Cardiac muscle cell (in vitro differentiated cells and primary cell): ENCODE measurements at places on chromosomes 16 and 17.

DNA sequence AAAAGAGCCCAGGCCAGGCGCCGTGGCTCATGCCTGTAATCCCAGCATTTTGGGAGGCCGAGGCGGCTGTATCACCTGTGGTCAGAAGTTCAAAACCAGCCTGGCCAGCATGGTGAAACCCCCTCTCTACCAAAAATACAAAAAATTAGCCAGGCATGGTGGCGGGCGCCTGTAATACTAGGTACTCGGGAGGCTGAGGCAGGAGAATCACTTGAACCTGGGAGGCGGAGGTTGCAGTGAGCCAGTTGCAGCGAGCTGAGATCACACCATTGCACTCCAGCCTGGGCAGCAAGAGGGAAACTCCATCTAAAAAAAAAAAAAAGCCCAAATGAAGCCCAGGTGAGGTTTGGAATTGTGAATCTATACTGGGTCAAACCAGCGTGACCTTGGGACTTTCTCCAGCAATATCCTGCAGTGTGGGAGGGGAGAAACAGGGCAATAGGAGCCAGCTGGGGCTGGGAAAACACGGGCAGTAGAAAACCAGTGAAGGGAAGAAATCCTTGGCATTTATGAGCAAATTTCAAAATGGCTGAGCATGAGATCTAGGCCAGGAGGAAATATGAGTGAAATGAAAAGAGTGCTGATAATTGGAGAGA, 8.2 kb upstream of the DHX8 start:
- no peak for DNase-seq

DNA sequence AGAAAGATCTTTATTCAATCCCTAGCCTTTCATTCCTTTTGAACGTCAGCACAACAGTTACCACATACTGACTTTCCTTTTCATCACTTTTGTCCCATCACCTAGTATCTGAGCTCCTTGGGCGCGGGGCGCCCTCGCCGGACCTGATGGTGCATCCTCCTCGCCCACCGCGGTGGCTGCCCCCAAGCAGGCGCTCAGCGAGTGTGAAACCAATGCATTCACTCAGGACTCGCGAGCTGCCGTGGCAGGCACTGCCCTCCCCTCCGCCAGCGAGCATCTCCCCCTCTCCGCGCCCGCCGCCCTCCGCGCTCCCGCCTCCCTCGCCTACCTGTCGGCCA, 756 bp downstream of the KLHL11 start:
- DNase-seq, result no peak

- no peak for DNase-seq
Observed at GRCh38 chr17:50513495-50513894, 5.3 kb downstream of the MYCBPAP start.

DNA sequence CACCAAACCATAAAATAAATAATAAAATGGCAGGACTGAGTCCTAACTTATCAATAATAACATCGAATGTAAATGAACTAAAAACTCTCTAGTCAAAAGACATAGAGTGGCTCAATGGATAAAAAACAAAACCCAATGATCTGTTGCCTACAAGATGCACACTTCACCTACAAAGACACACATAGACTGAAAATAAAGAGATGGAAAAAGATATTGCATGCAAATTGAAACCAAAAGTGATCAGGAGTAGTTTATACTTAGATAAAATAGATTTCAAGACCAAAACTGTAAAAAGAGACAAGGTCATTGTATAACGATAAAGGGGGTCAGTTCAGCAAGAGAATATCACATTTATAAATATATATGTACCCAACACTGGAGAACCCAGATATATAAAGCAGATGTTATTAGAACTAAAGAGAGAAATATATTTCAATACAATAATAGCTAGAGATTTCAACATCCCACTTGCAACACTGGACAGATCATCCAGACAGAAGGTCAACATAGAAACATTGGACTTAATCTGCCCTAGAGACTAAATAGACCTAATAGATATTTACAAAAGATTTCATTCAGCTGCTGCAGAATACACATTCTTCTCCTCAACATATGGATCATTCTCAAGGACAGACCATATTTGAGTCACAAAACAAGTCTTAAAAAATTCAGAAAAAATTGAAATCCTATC, 29.8 kb downstream of the SLC47A2 start:
- DNase-seq, result no peak

- no peak for DNase-seq
Observed at GRCh38 chr17:69743091-69743490, 328.6 kb downstream of the MAP2K6 start.

- DNase-seq, result peak; percentile 63
Observed at GRCh38 chr17:41894791-41895331, 23.9 kb downstream of the ACLY start.

DNA sequence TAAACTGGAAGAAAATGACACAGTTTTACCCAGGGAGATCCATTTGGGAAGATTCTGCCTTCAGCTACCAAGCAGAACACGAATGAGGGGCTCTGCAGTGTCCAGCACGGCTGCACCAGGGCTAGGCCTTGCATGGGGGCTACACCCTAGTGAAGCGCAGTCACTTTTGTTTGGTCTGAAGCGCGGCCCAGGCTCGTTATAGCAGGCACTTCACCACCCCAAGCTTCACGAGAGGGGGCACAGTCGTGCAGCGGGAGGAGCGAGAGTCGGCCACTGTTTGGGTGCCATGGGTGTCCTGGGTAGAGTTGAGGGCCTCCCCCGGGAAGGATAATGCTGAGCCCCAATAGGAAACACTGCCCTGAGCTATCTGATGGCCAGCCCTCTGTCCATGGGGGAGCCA, 21.6 kb upstream of the IL17C start:
- no peak for DNase-seq

- DNase-seq, result no peak
Observed at GRCh38 chr16:27369806-27370205, 32.2 kb upstream of the IL21R start.

DNA sequence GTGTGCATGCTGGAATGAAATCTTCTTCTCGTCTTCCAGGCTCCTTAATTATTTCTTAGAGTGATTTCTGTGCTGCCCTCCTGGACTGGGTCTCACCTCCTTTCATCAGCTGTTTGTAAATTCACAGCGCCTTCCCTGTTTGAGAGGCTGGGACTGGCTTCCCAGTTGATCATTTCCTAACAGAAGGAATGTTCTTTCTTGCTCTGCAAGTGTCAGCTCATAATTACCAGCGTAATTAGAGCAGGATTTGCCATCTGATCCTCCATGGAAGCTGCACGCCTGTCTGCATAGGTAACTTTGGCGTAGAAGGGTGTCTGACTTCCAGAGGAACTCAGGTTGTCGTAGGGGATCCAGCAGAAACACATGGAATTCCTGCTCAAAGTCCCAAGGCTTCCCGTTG, 375.0 kb upstream of the EEF2KMT start:
- DNase-seq, result no peak

DNA sequence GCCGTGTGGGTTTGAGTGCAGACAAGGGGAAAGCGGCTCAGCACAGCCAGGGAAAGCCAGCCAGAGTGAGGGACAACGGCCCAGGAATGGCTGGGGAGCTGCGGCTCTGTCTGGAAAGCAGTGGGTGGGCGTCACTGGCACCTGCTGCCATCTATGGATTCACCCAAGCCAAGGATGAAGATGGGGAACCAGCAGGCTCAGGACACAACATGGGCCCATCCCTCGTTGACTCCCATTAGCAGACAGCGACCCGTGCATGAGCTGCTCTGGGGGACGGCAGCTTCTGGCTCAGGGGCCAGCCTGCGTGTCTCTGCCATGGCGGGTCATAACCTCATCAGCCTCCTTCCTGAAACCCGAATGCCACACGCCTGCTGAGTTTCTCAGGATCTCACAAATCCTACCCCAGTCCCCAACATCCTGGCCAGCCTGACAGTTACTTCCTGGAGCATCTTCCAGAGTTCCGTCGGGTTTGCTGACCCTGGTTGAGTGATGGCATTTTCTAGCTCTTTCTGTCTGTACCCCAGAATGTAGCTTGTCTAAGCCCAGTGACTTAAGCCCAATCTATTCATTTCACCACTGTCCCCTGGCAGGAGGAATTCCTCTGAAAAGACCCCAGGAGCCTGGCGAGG, 50.7 kb downstream of the SLC7A5 start:
- DNase-seq, result no peak

DNA sequence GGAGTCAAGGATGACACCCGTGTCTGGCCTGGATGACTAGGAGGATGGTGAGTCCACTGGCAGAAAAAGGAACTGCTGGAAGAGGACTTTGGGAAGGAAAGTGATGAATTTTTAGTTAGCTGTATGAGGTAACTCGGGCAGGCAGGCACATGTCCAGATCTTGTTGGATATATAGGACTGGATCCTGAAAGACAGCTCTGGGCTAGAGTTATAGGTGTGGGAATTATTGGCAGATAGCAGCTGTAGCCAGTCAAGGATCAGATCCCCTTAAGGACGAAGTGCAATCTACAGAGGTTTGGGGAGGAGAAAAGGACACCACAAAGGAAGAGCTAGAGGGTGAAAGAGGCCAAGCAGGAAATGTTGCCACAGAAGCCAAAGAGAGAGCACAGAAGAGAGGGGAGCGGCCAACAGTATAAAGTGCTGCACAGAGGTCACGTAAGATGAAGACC, 10.1 kb downstream of the CYB5D1 start:
- DNase-seq, result no peak

- no peak for DNase-seq
Observed at GRCh38 chr16:371515-372301, 1.4 kb upstream of the MRPL28 start.

DNA sequence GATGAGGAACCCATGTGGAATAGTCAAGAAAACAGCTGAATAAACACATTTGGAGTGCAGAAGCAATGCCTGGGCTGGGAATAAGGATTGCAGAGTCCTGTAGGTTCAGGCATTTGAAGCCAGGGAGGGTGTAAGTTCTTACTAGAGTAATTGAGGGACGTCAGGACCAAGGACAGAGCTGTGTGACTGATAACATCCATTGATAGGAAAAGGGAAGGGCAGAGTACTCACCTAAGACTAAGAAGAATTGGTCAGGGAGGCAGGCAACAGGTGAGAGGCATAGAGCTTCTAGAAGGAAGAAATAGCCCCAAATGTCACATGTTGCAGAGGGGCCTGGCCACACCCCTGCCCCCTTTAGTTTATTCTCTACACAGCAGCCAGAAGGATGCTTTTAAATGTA, 79.8 kb upstream of the TMEM132E start:
- peak; percentile 29 for DNase-seq

DNA sequence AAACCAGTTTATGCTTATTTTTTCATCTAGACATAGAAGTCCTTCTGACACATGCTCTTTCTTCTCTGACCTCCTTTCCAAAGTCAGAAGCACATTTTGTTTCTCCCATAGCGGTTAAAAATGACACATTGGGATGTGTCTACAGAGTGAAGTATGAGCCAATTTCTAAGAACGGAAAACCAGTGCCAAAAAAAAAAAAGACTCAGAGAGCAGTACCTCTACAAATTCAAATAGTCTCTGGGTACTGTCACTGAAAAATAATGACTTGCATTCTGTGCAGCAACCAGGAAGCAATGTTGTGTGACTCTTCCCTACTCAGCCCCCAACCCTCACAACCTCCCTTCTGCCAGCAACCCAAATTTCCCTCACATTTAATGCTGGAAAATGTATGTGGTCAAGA, 145.5 kb upstream of the PMFBP1 start:
- DNase-seq, result no peak

GRCh38 chr17:60355663-60356594, 36.0 kb downstream of the USP32 start:
- DNase-seq, result peak; percentile 19

GRCh38 chr16:72214821-72215220, 42.9 kb upstream of the PMFBP1 start:
- DNase-seq, result no peak

- DNase-seq, result no peak
Observed at GRCh38 chr16:9437115-9437514, 345.7 kb downstream of the HAPSTR1 start.

- DNase-seq, result no peak
Observed at GRCh38 chr16:86794216-86794864, 216.0 kb downstream of the FOXL1 start.

DNA sequence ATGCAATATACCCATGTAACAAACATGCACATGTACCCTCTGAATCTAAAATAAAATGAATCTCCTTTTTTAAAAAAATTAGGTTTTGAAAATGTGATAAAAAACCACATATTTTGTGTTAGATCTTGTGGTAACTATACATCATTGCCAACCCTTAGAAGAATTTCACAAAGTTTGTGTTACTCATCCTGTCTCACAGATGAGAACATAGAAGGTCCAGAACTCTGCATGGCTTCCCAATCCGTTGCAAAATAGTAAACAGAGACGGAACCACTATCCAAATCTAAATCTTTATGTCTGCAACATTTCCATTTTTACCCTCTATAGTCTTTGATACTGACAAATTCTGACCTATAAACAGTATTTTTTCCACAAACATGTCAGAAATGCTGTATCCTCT, 759.9 kb downstream of the KCNJ2 start:
- DNase-seq, result peak; percentile 50
